ENCODE measurements at places on chromosomes 3 and 15.

DNA sequence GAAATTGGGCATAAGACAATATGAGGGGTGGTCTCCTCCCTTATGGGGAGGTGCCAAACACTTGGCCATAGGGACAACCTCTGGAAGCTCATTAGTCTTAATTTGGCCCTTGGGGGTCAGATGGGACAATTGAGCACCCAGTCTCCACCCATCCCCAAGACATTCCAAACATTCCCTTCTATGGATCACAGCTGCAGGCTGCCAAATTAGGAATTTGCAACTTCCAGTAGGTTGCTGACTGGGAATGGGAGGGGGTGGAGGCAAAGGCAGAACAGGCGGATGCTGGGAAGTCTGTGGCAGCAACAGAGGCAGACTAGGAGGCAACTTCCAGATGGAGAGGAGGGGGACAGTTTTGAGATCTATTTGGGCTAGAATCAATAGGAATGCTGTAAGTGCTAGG, 1.4 kb upstream of the PDHB start:
- DNase-seq, result no peak

DNA sequence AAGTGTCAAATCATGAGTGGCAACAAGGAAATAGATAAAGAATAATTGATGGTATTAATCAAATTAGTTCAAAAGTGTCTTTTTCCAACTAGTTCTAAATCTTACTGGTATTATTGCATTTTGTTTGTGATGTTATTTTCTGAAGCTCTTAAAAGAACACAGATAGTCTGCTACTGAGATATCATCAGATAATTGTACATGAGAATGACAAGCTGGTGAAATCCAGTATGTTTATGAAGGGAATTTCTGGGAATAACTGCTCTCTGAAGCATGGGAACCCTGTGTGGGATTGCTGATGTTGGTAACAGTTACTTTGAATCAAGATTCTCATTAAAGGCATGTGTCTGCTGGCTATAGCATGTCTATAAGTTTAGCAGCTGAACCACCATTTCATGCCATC, 190.3 kb upstream of the CDIN1 start:
- DNase-seq, result no peak

DNA sequence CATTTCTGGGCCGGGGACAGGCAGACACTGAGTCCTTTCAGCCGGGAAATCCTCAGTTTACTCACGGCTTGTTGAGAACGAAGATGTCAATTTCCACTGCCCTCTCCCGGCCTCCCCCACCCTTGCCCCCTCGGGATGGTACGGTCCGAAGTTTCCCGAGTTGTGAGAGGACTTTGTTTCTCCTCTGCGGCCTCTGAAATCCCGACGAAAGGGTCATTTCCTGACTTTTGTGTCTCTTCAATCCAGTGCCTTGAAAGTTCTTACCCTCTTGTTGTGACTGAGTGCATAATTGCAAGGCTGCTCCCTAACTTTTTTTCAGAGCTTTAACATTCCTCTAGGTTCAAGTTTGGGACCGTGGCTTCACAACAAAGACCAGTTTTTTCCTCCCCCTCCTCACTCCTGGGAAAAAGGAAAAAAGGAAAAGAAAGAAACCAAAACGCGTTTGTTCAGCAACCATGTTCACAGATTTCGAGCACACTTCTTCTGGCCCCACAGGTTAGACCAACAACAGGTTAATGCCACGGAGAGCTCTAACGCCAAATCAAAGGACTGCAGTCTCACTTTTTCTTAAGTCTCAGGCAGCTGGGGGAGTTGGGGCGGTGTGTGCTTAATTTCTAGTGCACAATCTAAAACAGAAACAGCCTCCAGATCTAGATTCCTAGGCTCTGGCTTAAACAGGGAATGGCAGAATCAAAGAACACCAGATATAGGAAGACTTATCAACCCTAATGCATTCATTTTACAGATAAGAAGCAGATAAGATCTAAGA, 138.9 kb downstream of the TMCO5A start:
- no peak for DNase-seq

DNA sequence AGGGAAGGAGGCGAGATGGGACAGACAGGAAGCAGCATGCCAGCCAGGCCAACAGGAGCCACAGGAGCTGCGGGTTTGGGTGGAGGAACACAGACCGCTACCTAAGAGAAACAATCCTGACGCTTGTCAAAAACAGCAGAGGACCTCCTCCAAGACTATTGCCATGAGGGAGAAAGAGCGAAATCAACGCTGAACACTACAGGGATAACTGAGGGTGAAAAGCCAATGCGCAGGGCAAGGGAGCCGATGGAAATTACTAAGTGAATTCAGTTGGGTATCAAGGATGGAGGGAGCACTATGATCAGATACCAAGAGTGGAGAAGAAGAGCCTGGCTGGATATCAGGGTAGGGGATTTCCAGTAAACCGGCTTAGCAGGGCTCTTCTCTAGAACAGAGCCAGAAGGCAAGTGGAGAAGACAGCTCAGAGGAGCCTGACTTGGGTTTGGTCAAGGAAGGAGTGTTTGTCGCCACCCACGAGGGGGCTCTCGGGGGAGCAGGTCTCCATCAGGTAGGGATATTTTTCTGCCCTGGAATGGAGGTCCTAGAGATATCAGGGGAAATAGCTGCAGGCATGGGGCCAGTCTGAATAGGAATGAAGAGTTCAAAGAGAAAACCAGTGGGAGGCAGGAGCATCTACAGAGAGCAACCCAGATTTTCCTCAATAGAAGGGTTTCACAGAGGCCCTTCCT, 48.4 kb downstream of the SLC41A3 start:
- no peak for DNase-seq
